Activated naive CD4-positive, alpha-beta T cell treated with anti-CD3 and anti-CD28 coated beads, Interleukin-2, amount 50 U/mL, for 16 hours (primary cell): ENCODE measurements at places on chromosomes 2 and 18.

- no peak for DNase-seq
These were observed 59.0 kb downstream of the GPR39 start for GRCh38 chr2:132475615-132476014.

DNA sequence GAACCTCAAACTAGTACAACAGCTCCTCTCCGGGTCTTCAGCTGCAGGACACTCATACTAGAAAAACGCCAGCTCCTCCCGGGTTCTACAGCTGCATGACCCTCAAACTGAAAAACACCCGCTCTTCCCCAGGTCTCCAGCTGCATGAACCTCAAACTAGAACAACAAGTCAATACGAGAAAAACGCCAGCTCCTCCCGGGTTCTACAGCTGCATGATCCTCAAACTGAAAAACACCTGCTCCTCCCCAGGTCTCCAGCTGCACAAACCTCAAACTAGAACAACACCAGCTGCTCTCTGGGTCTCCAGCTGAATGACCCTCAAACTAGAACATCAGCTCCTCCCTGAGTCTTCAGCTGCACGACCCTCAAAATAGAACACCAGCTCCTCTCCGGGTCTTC is 315.0 kb upstream of the TFPI start:
- no peak for DNase-seq

- no peak for DNase-seq
These were observed 401.3 kb downstream of the KCNJ3 start for GRCh38 chr2:155099784-155100183.

DNA sequence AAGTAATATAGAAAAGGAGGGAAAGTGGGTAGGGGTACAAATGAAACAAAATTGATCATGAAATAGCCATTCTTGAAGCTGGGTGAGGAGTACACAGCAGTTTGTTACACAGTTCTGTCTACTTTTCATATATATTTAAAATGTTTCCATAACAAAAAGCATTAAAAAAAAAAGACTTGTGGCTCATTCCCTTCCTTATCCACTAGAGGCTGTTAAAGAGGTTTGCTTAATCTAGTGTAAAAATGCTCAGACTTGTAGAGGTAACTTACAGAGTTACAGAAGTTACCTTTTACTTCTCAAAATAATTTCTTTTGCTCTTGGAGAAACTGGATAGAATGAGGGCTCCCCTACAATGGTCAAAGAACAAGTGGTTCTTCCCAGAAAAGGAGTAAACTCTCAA is 8.1 kb upstream of the WIPF1 start:
- no peak for DNase-seq

DNA sequence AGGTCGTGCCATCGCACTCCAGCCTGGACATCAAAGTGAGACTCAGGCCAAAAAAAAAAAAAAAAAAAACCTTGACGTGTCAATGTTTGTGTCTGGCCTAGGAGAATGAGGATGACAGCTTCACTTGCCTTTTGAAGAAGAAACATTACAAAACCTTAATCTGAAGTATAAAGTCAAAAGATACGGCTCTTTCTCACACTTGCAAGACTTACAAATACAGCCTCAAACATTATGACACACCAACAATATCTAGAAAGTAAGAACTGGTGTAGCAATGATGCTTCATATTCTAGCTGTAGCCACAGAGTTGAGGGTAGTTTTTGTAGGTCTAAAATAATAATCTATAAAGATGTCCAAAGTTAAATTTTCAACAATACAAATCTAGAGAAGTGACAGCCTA is 25.5 kb downstream of the MPPE1 start:
- DNase-seq = no peak

DNA sequence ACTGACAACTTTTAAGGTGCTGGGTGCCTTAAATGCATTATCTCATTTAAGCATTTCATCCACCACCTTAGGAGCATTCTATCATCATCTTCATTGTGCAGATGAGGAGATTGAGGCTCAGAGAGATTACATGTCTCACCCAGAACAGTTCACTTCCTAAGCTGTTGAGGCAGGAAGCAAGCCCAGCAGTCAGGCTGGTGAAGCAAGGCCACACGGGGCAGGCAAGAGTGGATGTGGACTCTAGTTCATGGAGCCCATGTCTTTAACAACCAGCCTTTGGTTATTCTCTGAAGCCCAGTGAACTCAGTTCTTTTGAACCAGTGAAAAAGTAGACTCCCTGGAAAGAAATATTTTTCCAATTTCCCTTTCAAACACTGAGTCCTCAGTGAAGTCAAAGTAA is 294.8 kb upstream of the MGAT5 start:
- DNase-seq = no peak

GRCh38 chr2:203022751-203023150 is 8.1 kb downstream of the NBEAL1 start:
- DNase-seq = no peak

GRCh38 chr18:25786758-25787157 is 303.7 kb downstream of the SS18 start:
- DNase-seq = no peak

GRCh38 chr2:8544171-8544785 is 137.6 kb upstream of the ID2 start:
- DNase-seq = no peak

DNA sequence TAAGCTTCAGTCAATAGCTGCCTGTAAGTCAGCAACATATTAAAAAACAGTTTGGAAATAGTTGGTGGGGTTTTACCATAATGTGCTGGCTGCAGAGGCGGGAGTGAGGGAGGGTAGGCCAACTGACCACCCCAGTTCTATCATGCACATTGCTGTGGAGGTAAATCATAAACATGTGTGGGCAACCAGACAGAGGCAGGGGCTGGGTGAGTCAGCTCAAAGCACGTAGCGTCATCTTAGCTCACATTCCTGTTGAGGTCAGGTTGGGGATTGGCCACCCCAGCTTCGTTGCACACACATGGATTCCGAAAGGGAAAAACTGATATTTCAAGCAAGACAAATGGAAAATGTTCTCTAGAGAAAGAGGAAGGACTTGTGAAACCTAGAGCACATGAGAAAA is 19.5 kb downstream of the GPR45 start:
- DNase-seq = no peak

- DNase-seq = no peak
These were observed 25.0 kb downstream of the REL start for GRCh38 chr2:60906395-60906794.

- DNase-seq = no peak
These were observed 203.3 kb upstream of the SPOPL start for GRCh38 chr2:138298120-138298814.

DNA sequence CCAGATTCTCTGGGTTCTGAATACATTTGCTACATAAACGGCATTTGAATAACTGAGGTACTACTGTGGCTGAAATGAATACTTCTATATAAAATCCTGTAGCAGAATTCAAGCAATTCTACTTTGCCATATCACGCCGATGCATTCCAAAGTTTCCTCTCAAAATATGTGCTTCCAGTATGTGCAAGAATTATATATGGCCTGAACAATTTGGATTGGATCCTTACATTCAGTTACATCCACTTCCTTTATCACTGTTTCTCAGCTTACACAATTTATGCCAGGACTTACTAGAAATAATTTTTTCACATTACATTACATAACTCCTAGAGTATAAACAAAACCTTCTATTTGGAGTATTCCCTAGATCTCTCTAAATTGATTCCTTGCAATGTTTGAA is 46.3 kb upstream of the STAT4 start:
- DNase-seq = no peak

- no peak for DNase-seq
These were observed 158.6 kb downstream of the TXNL1 start for GRCh38 chr18:56479841-56480240.

GRCh38 chr2:26614216-26615138 is 26.7 kb downstream of the CIB4 start:
- DNase-seq = no peak

GRCh38 chr2:102186791-102187495 is at the start of gene IL1RL2:
Gene IL1RL2, plus strand, starts transcription at chr2:102187023. Its CDS starts 845 bp downstream, at chr2:102187868.
- no peak for DNase-seq

DNA sequence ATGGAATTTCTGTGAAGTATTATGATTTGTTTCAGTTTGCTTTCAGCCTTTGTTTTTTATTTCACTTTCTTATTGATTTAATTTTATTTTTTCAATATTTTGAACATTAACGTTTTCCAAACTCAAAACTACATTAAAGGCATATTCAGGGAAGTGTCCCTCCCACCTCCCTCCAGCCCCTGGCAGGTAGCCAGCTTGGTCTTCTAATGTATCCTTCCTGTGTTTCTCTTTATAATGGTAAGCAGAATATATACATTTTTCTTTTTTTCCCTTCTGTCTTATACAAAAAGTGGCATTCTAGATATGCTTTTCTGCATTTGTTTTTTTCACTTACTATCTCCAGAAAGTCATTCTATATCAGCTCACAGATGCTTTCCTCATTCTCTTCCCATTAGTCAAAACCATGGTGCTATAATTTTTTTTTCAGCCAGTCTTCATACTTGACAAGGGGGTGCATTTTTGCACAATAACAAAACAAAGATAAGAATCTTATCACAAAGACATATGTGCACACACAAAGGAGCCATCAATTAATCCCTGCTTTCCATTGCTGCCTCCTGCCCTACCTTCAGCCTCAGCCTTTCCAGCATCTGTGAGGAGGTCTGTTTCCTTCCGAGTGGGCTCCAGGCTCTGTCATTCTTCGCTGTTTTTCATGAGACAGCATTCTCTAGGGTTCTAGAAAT is 33.7 kb upstream of the TMEM177 start:
- DNase-seq = no peak

GRCh38 chr2:86000131-86000937 is 105.4 kb downstream of the POLR1A start:
- DNase-seq = no peak

DNA sequence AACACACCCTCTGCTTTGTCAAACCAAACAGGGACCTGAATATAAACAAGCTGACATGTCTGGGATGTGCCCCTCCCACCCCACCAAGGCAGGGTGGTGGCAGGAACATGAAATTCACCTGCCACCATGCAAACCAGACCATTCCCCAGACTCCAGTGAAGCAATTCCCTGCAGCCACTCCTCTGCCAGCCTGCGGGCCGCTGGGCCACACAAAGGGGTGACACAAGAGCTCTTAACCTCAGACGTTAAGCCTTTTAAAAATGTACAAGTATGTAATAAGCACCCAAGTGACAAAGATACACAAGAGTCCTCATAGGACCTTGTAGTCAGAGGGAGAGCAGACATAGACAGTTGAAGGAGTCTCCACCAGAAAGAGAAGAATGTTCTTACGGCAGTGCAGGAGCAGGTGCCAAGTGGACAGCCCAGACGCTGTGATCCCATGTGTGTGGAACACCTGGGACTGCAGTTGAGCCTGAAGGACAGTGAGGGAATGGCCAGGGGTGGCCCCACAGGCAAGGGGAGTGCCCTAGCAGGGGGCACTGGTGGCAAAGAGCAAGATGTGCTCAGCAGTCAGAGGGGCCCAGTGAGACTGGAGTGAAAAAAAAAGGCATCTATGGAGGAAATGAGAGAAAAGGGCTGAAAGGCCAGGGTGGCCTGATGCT is 36.9 kb downstream of the CRACDL start:
- DNase-seq = no peak

- no peak for DNase-seq
These were observed 300.4 kb downstream of the KCNS3 start for GRCh38 chr2:18178736-18179349.
